ENCODE measurements at places on chromosomes 5 and 9.

- DNase-seq = no peak
These were observed 379.4 kb downstream of the EBF1 start for GRCh38 chr5:158720281-158720680.

DNA sequence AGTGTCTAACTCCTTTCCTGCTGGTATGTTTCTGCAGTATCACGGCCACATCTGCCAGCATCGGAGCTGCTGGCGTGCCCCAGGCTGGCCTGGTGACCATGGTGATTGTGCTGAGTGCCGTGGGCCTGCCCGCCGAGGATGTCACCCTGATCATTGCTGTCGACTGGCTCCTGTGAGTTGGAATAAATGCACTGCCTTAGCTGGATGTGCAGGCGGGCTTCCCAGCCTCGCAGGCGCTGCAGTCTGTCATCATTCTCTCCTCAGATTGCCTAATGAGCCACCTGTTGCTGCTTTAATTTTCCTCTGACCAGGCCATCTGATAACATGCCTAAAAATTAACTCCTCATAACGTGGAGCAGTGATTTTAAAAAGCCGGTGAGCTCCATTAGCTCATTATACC lies 79.1 kb upstream of the PLPP6 start:
- no peak for DNase-seq

GRCh38 chr9:123318202-123318601 lies 37.8 kb upstream of the CRB2 start:
- DNase-seq = no peak

GRCh38 chr5:131541762-131542161 lies 93.3 kb downstream of the RAPGEF6 start:
- no peak for DNase-seq

GRCh38 chr9:122355336-122355875 lies 15.4 kb upstream of the PTGS1 start:
- DNase-seq = no peak
